AG09309 (cell line): ENCODE measurements at places on chromosomes 12 and 14.

GRCh38 chr12:26867080-26867479 is 34.1 kb upstream of the ITPR2 start:
- DNase-seq, result no peak

DNA sequence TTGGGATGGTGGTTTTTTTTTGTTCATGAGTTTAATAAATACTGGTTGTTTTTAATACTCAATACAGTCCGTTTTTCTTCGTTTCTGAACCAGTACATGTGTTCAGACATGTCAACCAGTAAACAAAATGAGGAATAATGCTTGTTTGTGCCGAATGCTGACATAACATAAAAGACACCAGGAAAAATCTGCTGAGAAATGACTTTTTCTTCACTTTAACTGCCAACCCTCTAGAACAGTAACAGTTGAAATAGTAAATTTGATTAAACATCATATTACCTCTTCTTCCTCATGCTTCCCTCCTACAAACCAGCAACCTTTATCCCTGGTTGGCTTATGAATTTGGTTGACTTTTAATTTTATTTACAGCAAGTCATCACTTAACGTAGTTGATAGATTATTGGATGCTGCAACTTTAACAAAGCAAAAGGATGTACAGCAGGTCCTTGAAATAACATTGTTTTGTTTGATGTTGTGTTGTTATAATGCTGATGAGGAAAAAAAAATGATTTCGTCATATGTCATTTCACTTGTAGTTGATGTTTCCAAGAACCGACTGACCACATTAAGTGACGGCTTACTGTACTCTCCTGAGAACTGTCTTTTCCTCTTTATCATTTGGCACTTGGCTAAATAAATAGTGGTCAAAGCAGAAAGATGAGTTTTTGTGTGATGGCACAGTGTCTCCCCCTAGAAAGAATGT is 340.5 kb downstream of the TMTC2 start:
- DNase-seq, result no peak

GRCh38 chr12:62581288-62582064 is 114.8 kb downstream of the MON2 start:
- no peak for DNase-seq

- DNase-seq, result no peak
Measured at GRCh38 chr12:8644345-8645248, 18.0 kb downstream of the MFAP5 start.

- DNase-seq, result no peak
Measured at GRCh38 chr14:23018107-23018506, 8.2 kb upstream of the C14orf93 start.
